ENCODE measurements at places on chromosomes 11 and 22.

DNA sequence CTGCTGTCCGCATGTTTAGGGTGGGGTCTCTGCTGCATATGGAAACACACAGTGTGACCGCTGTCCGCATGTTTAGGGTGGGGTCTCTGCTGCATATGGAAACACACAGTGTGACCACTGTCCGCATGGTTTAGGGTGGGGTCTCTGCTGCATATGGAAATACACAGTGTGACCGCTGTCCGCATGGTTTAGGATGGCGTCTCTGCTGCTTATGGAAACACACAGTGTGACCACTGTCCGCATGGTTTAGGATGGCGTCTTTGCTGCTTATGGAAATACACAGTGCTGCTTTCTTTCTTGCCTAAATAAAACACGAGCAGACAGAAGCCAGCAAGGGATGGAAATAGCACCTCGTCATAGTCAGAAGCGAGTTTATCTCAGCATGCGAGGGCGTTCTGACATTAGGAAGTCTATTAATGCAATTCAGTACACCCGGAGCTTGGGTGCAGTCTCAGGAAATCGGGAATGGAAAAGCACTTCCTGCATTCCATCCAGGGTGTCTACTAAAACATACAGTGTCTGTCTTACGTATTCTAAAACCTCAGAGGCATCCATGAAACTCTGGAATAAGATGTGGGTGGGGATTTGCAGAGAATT, 32.6 kb upstream of the TOLLIP start:
- DNase-seq = no peak

- DNase-seq = no peak
These were observed 5.2 kb downstream of the SLC15A3 start for GRCh38 chr11:60946601-60947264.

- no peak for DNase-seq
These were observed 213.8 kb downstream of the DSCAML1 start for GRCh38 chr11:117583063-117583801.

DNA sequence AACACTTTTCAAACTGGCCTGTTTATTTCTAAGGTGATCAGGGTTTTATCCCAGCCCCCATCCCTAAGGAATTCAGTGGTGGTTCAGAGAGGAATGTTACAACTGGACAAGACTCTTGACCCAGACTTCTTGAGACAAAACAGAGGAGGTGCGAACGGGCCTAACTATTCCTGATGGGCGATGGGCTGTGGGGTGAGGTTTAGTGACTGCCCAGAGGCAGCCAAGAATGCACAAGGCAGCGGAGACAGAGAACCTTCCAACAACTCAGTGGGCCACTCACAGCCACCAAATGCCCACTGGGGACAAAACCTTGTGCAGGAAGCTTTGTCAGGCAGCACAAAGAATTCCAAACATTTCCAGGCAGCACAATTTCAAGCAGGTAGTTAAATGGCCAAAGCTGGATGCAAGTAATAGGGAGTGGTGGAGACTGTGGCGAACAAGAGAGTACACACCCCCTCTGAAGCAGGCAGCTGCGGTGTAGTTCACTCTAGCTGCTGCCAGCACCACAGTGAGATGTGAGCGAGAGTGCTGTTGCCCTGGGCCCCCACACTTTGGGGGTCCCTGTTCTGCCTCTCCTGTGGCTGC, 29.2 kb downstream of the SCUBE1 start:
- no peak for DNase-seq

DNA sequence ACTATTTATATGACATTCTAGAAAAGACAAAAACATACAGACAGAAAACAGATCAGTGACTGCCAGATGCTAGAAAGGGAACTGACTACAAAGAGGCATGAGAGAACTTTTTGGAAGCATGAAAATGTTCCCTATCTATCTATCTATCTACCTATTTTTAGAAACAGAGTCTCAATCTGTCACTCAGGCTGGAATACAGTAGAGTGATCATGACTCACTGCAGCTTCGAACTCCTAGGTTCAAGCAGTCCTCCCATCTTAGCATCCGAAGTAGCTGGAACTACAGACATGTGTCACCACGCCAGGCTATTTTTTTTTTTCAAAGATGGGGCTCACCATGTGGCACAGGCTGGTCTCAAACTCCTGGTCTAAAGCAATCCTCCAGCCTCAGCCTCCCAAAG, 6.9 kb downstream of the SBF2 start:
- DNase-seq = no peak

- DNase-seq = no peak
These were observed 1.4 kb downstream of the KCNC1 start for GRCh38 chr11:17735818-17736578.

- DNase-seq = no peak
These were observed 388 bp upstream of the MUS81 start for GRCh38 chr11:65859812-65860277.

DNA sequence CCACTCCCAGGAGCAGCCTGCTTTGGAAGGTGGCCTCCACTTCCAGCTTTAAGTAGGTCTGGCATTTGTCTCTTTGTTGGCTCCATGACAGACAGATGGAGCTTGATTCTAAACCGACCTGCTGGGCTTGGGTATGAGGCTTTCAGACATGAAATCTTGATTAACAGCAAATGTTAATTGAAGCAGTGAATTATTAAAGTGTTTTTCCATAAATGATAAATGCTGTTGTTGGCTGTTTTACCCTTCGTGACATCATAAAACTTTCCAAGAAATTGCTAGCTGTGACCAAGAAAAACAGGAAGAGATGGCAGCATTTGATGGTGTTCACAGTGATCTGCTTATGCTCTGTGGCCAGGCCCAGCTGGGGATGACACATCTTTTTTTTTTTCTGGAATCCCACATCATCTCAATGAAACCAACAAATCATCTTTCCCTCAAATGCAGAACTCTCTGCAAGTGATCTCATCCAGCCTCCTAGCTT, 66.1 kb downstream of the RBMXL2 start:
- DNase-seq = peak; percentile 29

DNA sequence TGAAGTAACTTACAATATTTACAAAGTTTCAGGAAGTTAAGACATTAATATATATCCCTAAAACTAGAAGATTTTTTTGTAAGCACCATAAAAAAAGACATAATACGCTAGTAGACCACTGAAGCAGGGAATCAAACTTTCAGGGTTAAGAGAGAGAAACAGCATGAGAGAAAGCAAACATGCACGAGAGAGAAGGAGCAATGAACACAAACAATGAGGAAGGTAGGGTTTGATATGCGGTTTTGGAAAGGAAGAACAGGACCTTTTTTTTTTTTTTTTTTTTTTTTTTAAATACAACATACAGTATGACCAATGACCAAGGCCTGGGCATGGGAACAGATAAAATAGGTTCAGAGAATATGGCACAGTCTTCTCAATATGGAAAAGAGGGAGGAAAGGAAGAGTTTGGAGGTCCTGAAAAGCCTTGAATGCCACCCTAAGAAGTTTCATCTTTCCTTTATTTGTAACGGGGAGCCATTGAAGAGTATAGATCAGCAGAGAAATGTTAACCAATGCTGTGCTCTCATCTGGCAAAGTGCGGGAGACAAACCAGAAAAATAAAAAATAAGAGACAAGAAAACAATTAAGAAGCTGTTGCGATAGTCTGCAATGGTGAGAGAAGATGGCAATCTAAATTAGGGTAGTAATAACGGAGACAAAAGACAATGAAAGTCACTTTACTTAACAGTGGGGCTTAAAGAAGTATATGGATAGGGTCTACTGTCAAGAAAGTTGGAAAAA, 101.0 kb downstream of the USP35 start:
- peak; percentile 73 for DNase-seq

DNA sequence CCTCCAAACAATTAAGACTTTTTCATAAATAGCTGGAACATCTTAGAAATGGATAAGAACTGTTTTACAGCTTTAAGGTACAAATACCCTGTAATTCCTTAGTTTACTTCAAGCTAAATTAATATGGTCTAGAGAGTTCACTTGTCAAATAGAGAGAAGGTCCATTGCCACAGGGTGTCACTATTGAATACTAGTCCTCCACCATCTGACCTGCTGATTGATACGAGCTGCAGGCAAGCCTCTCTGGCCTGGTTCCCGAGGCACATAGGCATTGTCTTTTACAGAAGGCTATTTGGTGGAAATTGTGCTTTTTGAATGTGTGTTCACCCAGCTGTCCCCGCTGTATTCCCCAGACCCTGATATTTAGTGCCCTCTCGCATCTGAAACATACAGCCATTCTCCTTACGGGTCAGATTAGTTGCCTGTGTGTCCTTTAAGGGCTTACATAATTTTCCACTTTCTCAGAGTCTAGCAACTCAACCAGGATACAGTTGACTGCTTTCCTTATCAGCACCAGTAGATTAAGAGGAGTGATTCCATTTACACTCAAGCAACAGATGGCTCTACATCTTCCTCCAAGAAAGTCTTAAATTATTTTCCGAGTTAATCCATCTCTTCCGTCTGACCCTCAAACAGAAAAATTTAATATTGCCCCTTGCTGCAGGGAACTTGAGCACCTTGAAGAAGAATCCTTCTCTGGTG, 788.8 kb upstream of the FAT3 start:
- peak; percentile 1 for DNase-seq

- no peak for DNase-seq
These were observed 111.3 kb downstream of the WNT7B start for GRCh38 chr22:45865561-45866125.

DNA sequence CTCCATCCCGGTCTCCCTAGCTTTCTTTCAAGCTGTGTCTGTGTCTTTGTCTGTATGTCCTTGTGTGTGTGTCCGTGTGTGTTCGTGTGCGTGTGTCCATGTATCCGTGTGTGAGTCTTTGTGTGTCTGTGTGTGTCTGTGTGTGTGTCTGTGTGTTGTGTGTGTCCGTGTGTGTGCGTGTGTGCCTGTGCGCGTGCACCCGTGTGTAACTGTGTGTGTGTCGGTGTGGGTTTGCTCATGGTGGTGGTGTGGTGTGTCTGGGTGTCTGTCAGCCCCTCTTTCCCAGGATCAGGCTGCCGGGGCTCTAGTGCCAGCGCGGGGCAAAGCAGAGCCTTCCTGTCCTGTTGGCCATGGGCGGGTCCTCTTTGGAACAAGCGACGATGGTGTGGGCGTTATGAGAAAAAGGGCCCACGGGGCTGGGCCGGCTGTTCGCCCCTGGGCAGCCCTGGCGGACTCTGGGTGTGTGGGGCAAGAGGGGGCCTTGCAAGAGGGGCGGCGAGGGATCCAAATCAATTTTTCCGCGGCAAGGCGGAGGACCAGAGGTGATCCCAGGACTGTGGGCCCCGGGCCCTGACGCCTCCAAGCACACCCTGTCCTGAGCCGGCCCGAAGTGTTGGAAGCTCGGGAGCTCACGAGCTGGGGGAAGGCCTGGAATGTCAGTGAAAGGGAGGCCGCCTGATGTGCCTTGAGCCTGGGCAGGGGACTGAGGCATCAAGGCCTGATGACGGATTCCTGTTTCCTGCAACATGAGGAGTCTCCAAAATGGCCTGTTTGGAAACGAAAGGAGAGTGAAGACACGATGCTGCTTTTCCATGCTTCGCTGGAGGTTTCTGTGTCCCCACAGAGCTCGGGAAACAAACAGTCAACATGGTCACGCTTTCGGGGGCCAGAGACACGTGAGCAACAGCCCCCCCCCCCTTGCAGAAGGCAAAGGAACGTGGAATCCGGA, 3929.2 kb upstream of the OR11H1 start:
- no peak for DNase-seq

DNA sequence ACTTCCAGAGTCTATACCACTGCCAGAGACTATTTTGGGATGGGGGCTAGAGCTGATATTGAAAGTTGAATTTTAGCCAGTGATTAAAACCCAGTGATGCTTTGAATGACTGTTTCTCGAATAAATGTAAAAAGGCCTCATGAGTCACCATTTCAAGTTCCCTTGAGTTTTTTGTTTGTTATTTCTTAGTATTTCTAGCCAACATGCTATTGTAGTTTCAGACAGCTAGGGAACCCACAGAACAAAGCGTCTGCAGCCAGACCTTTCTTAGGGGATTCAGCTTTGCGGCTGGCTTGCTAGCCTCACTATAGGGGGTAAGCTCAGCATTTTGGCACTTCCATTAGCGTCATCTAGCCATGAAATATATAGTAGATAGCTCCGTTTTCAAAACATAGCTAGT, 66.5 kb downstream of the DBX1 start:
- no peak for DNase-seq

DNA sequence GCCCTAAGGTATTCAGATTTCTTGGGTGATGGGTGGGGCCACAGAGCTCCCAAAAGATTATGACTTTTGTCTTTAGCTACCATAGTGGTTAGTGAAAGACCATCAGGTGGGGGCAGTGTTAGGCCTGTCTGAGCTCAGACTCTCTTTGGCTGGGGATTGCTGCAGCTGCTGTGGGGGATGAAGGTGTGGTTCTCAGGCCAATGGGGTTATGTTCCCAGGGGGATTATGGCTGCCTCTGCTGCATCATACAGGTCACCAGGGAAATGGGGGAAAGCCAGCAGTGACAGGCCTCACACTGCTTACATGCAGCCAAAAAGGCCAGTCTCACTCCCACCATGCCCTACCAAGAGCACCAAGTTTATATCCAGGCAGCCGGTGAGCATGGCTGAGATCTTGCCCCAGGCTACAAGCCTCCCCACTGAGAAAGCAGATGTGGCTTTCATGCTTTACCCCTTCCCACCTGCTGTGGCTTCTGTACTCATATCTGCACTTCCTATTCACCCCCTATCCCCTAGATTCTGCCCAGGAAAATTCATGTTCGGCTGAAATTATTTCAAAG, 24.8 kb downstream of the CNTF start:
- peak; percentile 38 for DNase-seq

DNA sequence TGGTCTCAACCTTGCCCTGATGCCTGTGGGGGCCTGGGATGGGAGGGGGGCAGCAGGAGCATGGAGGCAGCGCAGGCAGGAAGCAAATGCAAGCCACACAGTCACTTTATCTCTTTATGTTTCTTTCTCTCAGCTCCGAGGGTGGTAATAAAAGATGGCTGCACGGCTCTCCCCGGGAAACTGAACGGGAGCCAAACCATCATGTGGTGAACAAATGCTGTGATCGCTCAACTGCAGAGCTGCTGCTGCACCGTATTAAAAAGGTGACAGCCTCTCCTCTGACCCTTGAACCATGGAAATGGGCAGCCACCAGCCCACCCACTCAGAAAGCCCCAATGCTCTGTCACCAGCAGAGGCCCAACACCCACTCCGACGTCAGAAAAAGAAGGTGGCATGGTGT, 110.0 kb downstream of the TIMP3 start:
- no peak for DNase-seq

GRCh38 chr11:131070365-131070764, 154.1 kb upstream of the SNX19 start:
- DNase-seq = no peak

DNA sequence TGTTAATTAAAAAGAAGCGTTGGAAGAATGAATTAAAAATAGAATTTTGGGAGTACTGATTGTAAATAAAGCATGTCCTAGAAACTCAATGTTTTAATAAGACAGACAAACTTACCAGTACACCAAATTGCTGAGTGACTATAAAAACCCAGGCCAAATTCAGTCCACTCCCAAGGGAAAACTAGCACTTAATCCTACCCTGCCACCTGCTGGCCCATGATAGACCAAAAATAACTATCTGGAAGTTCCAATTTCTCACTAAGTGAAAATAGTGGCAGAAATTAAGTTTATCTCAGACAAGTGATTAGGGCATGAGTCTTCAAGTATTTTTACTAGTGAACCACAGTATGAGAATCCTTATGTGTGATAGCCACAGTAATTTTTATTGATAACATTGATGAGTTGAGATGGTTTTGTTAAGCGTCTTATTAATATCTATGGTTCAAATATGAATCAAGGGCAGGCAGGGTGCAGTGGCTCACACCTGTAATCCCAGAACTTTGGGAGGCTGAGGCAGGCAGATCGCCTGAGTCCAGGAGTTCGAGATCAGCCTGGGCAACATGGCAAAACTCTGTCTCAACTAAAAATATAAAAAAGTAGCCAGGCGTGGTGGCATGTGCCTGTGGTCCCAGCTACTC, 9.8 kb upstream of the DDX10 start:
- peak; percentile 55 for DNase-seq
